ENCODE measurements at places on chromosomes 5 and 9.

DNA sequence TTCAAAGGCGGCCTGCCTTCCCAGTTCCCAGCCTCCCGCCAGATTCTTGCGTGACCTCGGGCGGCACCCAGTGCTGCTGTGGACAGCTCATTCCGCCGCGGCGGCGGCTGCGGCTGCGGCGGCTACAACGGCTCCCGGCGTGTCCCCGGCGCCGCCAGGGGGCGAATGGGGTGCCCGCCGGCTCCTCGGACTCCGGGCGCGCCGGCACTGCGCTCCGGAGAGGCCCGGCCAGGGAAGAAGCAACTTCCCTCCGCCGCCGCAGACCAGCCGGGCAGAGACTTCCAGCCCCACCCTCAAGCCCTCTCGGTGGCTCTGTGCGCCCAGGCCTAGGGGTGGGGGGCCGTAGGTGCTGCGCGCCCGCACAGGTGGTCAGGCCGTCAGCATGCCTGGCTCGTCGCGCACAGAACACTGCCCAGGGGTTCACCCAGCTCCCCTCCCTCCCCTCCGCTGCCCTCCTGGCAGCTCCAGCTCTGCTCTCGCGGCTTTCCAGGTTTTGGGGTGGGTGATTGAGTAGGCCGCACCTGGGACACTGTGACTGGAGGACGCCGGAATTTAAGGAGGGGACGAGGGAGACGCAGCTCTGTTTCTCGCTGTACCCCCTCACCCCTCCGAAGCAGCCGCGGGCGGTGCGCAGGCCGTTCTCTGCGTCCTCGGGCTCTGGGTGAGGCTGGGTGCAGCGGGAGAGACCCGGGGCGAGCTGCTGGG lies 20.2 kb downstream of the IGIP start:
- no peak for DNase-seq

- DNase-seq = no peak
Observed at GRCh38 chr9:116015855-116016254, 137.7 kb upstream of the PAPPA start.

DNA sequence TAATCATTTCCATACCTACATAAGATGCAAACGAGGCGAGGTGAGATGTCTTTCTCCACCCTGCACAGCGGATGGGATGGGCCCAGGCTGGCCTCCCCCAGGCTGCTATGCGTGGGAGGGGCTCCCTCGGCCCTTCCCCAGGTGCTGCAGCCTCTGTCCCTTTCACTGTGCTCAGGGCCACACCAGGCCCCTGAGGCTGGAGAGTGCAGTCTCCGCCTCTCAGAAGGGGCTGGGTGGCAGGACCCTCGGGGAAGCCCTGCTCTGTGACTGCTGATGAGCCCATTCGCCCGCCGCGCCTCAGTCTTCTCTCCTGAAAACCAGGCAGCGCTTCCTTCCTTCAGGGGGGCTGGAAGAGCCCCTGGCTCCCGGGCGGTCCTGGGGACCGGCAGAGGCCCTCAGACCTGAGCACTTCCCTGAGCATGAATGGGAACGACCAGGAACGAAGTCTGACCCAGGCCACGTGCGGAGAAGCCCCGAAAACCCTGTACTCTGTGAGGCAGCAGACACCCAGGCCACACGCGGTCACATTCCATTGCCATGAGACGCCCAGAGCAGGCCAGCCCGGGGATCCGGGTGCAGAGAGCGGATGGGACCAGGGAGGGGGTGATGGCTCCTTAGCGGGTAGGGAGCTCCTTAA lies 21.9 kb upstream of the NOTCH1 start:
- DNase-seq = no peak

DNA sequence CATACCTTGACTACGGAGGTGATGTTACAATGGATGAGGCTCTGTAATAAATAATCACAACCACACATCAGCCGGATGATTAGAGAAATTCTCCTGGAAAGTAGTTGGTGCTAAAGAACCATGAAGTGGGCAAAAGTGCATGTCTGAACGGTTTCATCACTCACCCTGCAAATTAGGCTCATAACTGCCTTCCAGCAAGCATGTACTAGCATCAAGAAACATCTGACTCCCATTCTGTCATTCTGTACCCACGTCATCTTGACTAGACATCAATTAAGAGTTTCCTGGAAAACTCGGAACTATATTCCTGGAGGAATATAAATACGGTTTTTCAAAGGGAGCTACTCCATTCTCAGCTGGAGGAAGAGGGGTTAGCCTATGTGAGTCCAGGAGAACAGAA lies 52.2 kb downstream of the HSD17B3 start:
- DNase-seq = no peak

GRCh38 chr5:1732238-1732941 lies 67.2 kb downstream of the MRPL36 start:
- DNase-seq = no peak

DNA sequence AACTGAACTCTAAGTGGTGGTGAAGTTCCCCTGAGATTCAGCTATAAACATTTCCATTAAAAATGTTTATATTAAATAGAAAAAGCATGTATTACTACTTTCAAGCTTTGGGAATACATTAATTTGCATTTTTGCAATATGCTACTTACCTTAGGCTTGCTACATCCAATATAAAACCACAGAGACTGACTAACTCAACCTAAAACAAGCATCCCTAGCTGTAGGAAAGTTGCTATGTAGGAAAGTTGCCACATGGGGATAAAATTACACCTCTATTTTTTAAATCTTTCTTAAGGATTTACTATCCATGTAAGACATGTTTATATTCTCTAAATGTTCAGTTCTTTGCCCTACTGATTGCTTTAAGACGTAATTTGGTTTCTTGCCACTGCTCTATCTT lies 12.8 kb downstream of the SCAMP1 start:
- DNase-seq = no peak

GRCh38 chr9:30765318-30765717 lies 1619.1 kb upstream of the ACO1 start:
- DNase-seq = no peak

- no peak for DNase-seq
Observed at GRCh38 chr9:13568405-13568804, 288.9 kb upstream of the MPDZ start.

DNA sequence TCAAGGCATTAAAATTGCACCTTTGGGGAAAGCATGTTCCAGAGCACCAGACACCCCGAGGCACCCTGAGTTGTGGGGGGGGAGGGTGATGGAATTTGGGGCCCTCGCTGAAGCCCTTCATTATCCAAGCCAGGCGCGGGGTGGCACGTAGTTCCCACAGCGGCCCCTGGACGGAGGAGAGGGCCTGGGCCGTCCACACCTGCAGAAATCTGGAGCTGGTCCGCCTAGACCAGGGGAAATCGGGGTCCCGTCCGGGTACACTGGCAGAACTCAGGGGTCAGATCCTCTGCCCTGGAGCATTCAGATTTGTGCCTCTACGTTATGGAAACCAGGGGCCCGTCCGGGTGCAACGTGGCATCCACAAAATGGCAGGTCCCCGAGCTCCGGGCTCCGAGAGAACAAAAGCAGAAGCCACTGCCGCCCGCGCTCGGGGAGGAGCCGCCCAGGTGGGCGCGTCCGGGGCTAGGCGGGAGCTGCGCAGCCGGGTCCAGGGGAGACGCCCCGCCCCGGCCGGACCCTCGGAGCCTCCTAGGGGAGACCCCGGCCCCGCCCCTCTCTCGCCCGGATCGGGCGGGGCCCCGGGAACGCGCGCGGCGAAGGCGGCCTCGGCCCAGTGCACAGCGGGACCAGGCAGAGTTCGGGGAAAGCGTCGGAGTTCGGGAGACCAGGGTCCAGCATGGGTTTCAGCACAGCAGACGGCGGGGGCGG lies at the start of gene PLEKHG4B:
Gene PLEKHG4B, plus strand, starts transcription at position 613 of the 708 bp plus-strand sequence. Its CDS starts 64 bp downstream, at position 677.
- DNase-seq = peak; percentile 37

DNA sequence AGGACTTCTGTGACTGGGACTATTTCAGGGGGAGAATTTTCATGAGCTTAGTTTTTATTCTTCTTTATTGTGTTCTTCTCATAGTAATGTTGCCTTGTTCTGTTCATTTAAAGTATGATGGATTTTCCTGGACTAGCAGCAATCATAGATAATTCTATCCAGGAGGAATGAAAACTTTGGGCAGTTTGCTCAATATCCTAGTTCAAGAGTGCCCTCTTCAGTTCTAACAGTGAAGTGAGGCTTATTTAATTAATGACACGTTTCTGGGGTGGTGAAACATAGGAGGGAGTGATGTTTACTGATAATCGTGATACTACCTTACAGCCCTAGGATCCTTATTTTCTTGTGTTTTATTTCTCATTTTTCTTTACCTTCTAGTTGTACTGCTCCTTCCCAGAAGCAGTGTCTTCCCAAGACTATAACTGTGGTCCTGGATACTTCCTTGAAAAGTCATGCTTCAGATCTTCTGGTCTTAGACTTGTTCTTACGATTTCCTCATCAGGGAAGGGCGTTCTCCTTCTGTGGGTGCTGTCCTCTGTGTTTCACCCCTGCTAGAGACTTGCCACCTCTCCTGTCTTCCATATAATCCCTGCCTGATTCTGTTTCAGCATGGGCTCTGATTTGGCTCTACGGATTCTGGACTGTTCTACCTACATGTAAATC lies 57.4 kb downstream of the CFAP95 start:
- DNase-seq = peak; percentile 8

DNA sequence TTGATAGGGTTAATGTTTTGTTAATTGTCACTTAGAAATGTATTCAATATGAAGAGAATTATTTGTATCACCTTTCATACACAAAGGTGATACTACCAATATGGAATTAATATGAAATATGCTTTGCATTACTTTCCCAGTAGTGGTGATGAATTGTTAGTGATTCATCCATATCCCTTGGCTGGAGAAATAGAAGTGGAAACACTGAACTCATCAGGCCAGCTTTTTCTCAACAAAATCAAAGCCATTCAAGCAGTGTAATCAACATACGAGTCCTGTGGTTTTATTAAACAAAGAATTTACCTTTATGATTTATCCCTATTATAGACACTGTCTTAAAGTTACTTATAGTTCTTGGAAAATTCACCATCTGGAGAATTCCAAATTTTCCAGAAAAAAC lies 264.0 kb upstream of the MEF2C start:
- no peak for DNase-seq

DNA sequence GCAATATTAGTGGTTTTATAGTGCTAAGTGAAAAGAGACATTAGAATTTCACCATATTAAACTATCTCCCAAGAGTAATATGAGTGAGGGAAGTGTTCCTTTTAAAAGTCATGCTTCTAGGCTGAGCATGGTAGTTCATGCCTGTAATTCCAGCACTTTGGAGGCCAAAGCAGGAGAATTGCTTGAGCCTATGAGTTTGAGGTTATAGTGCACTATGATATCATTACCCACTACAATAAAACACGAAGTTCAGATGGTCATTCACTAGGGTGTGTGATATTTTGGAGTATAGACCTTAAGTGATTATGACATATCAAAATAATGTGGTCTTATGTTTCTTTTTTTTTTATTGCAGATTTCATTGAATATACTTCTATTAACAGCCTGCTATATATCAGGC lies 6.7 kb downstream of the KIF2A start:
- no peak for DNase-seq

DNA sequence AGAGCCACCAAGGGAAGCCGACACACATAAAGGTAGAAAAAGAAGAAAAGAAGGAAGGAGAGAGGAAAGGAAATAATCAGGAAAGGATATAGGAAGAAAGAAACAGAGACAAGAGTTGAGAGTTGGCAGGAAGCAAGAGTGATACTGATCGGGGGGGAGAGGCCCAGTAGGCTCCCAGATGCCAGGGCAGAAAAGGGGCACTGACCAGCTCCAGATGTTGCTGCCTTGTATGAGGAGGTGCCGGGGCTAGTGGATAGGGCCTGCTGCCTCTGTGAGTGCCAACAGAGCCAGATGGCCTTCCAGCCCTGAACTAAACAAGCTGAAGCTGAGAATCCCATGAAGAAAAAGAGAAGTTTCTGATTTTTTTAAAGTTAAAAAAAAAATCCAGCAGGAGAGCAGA lies 82.0 kb upstream of the TRIM32 start:
- DNase-seq = no peak

- DNase-seq = no peak
Observed at GRCh38 chr5:58794875-58795274, 212.0 kb downstream of the RAB3C start.

- DNase-seq = no peak
Observed at GRCh38 chr9:69155341-69156030, 18.6 kb upstream of the TJP2 start.

GRCh38 chr5:169657127-169657526 lies 20.1 kb downstream of the DOCK2 start:
- no peak for DNase-seq

DNA sequence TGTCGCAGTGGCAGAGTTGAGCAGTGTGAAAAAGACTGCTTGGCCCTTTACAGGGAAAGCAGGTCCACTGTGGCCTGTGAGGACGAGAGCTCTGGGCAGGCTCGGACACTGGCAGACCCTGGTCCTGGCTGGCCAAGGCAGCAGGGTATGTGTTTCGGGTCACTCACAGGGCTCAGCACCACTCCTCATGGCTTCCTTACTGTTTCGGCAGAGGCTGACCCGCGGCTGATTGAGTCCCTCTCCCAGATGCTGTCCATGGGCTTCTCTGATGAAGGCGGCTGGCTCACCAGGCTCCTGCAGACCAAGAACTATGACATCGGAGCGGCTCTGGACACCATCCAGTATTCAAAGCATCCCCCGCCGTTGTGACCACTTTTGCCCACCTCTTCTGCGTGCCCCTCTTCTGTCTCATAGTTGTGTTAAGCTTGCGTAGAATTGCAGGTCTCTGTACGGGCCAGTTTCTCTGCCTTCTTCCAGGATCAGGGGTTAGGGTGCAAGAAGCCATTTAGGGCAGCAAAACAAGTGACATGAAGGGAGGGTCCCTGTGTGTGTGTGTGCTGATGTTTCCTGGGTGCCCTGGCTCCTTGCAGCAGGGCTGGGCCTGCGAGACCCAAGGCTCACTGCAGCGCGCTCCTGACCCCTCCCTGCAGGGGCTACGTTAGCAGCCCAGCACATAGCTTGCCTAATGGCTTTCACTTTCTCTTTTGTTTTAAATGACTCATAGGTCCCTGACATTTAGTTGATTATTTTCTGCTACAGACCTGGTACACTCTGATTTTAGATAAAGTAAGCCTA lies 15.7 kb downstream of the SQSTM1 start:
- no peak for DNase-seq

DNA sequence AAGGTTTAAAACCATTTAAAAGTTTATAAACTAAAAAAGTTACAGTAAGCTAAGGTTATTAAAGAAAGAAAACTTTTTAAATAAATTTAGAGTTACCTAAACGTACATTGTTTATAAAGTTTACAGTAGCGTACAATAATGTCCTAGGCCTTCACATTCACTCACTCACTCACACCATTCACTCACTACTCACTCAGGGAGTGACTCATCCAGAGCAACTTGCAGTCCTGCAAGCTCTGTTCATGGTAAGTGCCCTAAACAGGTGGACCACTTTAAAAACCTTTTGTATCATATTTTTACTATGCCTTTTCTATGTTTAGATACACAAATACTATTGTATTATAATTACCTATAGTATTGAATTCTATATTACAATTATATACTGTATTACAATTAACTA lies 190.8 kb upstream of the RASA1 start:
- no peak for DNase-seq

Data from Jurkat, Clone E6-1 (cell line).